ENCODE measurements at places on chromosomes 3 and 15.

GRCh38 chr3:194369522-194370279 lies at the start of gene LRRC15:
TSS of gene LRRC15 (minus strand) at chr3:194369743. CDS start at chr3:194361043, 8,700 bp downstream.
- DNase-seq, result no peak

GRCh38 chr3:141307351-141308059 lies 60.8 kb upstream of the ZBTB38 start:
- no peak for DNase-seq

GRCh38 chr15:80970018-80970657 lies 19.5 kb downstream of the MESD start:
- peak; percentile 53 for DNase-seq

DNA sequence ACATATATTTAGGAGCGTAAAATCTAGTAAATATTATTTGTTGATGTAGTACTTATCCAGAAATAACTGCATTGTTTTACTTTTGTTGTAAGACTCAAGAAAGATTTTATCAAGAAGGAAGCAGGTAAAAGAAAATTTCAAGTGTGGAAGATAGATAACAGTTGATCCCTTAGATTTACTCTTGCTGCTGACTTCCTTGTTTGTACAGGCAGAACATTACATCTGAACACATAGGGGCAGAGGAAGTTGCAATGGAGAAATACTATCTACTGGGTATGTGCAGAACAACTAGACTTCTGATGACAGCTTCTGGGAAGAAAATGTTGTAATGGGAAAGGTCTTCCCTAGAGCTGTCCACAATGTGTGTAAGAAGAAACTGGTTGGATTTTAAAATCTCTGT lies 350.6 kb downstream of the NLGN1 start:
- DNase-seq, result no peak

DNA sequence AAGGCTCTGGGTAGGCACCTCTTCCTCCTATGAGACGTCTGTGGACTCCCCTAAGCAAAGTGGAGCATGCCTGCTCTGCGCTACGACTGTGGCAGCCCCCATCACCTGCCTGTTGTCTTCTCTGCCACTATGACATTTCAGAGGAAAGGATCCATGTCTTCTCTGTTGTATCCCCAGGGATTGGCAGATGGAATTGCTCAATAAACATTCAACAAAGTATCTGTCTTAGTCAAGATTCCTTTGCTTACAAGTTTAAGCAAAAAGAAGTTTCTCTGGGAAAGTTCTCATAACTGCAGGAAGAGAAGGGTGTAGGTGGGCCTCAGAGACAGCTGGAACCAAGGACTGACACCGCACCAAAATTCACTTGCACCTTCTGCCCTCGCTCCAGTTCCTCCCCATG lies 34.3 kb downstream of the AMOTL2 start:
- no peak for DNase-seq

DNA sequence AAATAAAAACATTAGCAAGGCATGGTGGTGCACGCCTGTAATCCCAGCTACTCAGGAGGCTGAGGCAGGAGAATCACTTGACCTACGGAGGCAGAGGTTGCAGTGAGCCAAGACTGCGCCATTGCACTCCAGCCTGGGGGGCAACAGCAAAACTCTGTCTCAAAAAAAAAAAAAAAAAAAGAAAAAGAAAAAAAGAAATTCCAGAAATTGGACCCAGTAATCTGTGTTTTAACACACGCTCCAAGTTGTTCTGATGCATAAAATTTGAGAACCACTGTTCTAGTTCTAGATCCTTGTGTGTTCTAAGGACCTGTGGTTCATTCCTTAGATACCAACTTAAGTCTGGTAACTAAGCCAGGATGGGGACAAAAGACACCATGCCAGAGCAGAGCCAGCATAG lies 2.6 kb downstream of the PARP6 start:
- no peak for DNase-seq

DNA sequence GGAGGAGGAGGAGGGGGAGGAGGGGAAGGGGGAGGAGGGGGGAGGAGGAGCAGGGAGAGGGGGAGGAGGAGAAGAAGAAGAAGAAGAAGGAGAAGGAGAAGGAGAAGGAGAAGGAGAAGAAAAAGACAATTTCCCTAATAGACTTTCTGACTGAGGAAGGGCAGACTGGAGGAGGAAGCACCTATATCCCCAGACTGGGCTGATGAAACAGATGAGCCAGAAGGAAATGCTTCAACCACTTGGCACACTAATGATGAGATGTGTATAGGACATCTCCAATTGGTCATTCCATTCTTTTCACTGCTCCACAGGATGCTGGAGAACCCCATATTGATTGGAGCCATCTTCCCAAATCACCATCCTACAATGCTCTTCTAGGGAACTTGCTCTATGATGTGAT lies 69.9 kb downstream of the LYZL4 start:
- no peak for DNase-seq

DNA sequence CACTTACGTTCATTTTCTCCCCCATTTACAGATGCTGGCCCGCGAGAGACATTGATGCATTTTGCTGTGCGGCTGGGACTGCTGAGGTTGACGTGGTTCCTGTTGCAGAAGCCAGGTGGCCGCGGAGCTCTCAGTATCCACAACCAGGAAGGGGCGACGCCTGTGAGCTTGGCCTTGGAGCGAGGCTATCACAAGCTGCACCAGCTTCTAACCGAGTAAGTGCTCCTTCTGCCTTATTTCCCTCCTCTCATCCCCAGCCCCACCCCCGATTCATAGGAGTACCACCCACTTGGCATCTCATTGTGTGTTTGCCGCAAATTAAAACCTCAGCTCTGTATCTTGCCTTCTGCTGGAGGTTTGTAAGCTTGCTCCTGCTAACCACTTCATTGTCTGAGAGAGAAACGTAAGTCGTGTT lies 163.3 kb downstream of the AKAP13 start:
- no peak for DNase-seq

GRCh38 chr3:43858294-43858701 lies 167.6 kb downstream of the ABHD5 start:
- DNase-seq, result no peak

- no peak for DNase-seq
These were observed 120.7 kb downstream of the CHDH start for GRCh38 chr3:53725387-53725995.

GRCh38 chr3:9036404-9037131 lies 73.3 kb upstream of the RAD18 start:
- DNase-seq, result no peak

GRCh38 chr3:156536524-156537316 lies 18.2 kb downstream of the SSR3 start:
- no peak for DNase-seq

DNA sequence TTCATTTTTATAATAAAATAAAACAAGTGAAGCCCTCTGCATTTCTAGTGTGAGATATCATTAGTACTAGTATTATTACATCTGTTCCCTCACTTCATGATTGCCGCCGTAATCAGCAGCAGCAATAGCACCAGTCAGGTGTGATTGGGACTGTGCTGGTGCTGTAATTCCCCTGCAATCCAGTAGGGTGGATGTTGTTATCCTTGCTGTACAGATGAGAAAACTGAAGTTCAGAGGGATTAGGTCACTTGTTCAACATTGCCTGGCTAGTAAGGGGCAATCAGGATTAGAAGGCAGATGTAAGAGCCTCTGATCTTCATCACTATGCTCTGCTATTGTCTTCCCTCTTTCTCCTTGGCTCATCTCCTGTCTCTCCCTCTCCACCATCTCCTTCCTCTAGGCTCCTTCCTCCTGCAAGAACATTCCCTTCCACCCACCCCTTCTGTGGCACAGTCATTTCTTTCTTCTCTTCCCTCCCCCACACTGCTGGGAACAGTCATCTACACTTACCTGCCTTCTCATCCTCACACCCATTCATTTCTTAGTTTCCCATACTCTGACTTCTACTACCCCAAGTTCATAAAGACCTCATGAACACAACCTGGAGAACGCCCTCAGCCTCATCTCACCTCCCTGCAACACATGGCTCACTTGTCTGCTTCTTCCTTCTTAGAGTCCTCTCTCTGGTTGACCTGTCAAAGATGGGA lies 29.7 kb downstream of the CRYGS start:
- peak; percentile 2 for DNase-seq

GRCh38 chr3:15796771-15797641 lies 773 bp downstream of the ANKRD28 start:
- DNase-seq, result no peak

DNA sequence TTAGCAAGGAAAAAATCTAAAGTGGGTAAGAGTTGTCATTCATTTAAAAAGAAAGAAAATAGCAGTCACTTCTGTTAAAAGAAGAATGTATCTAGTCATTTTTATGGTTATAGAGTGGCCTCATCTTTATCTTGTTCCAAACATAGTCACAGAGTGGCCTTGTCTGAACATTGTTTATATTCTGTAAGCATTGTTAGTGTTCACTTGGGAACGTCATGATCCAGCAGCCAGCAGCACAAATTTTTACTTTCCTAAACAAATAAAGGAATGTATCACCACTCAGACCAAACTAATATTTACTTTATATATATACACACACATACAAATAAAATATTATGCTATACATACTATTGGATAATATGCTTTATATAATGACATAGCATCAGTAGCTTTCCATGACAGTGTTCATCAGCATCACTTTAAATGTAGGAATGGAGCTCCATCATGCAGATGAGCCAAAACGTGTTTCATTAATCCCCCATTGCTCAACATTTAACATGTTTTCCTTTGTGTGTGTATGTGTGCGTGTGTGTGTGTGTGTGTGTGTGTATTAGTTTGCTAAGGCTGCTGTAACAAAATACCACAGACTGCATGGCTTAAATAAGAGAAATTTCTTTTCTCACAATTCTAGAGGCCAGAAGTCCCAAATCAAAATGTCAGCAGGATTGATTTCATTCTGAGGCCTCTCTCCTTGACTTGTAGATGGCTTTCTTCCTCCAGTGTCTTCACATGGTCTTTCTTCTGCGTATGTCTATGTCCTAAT lies 39.6 kb upstream of the GYG1 start:
- no peak for DNase-seq

- DNase-seq, result no peak
These were observed 211.7 kb downstream of the GABRB3 start for GRCh38 chr15:26561130-26561529.

DNA sequence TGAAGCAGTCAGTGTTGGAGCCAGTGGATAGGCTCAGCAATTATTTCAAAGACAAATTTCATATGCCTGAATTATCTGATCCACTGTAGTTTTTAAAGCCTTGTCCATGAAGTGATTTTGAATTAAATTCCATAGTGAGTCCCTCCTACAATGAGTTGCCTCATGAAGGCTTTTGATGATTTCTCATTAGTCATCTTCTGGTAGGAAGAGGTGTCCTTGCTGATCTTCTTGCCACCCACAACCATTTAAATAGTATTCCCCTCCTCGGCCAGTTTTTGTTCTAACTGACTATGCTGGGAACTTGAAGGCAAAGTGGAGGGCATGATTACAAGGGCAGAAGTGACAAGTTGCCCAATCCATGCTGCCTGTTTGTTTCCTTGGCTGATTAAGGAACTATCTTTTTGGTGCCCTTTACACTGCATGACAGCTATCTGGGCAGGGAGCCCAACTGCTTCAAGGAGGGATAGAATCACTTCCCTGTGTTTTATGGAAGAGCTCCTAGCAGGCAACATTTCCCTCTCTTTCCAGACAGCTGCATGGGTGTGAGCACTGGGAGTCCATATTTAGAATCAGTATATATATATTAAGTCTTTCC lies 617.5 kb downstream of the ZPLD1 start:
- no peak for DNase-seq

DNA sequence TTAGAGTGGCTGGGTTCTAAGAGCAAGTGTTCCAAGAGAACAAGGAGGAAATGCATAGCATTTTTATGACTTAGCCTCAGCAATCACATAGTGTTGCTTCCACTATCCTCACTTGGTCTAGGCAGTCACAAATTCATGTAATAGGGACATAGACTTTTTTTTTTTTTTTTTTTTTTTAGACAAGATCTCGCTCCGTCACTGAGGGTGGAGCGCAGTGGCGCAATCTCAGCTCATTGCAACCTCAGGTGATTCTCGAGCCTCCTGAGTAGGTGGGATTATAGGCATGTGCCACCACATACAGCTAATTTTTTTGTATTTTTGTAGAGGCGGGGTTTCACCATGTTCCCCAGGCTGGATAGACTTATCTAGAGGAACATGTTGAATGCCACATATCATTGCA lies 4.7 kb upstream of the GNB4 start:
- DNase-seq, result no peak

DNA sequence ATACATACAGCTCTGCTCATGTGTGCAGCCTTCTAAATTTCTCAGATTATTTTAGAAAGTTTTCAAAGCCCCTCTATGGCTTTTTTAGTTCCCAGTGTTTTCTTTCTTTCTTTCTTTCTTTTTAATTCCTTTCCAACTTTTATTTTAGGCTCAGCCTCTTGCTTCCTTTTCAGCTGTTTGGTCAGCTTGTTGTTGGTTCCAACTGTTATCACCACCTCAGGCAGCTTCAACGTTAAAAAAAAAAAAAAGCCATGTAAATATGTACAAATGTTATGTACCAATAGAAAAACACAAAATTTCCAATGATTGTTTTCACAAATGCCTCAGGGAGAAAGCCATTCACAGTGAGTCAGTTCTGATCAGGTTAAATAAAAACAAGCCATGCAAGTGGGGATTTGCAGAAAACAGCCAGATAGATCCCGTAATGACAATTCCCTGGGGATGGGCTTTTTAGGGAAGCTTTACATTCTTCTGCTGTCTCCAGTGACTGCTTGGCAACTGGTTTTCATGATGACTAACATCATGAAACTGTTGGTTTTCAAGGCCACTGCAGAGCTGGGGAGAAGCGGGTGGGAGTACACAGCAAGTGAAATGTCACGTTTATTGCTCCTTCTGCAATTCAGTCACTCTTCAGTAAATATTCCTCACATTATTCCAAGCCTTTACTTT lies 908.4 kb downstream of the EPHA3 start:
- DNase-seq, result no peak

DNA sequence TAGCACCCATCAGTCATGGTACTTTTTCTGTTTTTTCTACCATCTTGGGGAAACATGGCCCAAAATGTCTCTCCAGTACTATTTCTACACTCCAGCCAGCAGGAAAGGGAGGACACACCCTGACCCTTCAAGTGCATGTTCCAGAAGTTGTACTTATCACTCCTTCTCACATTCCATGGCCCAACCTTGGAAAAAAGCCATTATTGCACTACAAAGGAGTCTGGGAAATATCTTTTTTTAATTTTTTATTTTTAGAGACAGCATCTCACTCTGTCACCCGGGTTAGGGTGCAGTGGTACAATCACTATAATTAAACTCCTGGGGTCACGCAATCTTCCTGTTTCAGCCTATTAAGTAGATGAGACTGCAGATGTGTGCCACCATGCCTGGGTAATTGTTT lies 100.0 kb upstream of the PPP2R3A start:
- DNase-seq, result no peak

- DNase-seq, result no peak
These were observed 499.5 kb upstream of the PROK2 start for GRCh38 chr3:72284471-72284870.

- DNase-seq, result no peak
These were observed 114.4 kb upstream of the ABHD17C start for GRCh38 chr15:80580536-80581260.

GRCh38 chr15:31489801-31490646 lies 163.4 kb downstream of the KLF13 start:
- DNase-seq, result peak; percentile 41

- DNase-seq, result no peak
These were observed 71.1 kb downstream of the CHSY1 start for GRCh38 chr15:101180620-101181307.

GRCh38 chr3:131840156-131840797 lies 194.5 kb downstream of the CPNE4 start:
- DNase-seq, result no peak
